HepG2 (cell line): ENCODE measurements at places on chromosomes 16 and 17.

DNA sequence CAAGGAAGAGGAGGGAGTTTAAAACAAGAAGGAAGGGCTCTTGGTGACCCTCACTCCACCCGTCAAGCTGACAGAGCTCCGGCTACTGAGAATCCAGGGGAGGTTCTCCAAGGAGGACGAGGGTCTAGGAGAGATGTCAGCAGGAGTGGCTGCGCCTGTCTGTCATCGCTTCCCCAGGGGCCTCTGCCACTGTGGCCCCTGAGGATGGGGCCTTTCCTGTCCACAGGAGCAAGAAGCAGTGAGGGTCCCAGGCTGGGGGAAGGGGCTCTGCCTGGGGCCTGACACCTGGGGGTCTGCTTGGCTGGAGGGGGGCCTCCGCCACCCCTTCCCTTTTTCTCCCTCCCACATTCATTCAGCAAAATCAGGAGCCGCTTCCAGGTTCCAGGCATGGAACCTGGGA lies 66.5 kb upstream of the TNRC6C start:
- DNase-seq = no peak

DNA sequence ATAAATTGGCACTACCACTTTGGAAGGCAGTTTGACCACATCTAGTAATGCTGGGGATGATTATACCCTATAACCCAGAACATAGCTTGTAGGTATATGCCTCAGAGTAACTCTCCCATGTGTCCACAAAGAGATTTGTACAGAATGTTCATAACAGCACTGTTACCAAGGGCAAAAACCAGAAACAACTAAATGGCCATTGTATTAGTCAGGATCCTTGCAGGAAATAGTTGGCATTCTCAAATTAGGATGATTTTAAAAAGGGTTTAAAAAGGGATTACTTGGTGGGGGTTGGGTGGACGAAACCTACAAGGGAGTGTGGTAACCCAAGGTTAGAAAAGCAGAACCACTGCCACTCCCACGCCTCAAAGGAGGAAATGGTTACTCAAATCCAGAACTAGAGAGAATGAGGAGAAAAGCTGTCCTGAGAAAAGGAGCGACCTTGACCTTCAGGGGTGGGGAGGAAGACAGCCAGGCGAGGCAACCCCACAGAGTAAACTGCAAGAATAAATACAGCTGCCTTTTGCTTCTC lies 2.1 kb downstream of the CPPED1 start:
- DNase-seq = peak; percentile 68

- no peak for DNase-seq
Observed at GRCh38 chr16:81926036-81926435, 85.2 kb downstream of the SDR42E1 start.

DNA sequence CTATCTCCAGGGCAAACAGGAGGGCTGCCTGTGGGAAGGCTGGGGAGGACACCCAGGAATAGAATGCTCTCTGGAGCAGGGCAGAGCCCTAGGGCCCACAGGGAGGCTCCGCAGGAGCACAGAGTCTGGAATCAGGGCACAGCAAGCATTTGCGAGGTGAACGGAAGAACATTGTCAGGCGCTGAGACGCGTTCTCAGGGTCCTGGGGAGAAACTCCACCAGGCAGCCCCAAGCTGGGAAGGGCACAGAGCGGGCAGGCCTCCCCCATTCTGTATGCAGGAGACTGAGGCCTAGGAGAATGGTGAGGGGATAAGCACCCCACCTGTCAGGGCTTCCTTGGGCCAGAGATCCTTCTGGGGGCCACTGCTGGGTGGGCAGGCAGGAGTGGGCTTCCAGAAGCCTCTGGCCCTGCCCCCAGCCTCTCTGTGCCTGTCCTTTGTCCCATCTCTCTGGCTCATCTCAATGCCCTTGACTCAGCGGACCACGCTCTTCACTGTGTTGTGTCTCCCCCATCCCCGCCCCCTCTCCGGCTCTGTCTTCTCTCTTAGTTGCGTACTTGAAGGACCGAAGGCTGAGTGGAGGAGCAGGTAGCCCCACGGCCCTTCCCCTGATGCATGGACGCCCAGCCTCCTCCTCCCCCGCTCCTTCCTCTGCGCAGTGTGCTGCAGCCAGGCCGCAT lies 5.1 kb upstream of the SETD6 start:
- no peak for DNase-seq

DNA sequence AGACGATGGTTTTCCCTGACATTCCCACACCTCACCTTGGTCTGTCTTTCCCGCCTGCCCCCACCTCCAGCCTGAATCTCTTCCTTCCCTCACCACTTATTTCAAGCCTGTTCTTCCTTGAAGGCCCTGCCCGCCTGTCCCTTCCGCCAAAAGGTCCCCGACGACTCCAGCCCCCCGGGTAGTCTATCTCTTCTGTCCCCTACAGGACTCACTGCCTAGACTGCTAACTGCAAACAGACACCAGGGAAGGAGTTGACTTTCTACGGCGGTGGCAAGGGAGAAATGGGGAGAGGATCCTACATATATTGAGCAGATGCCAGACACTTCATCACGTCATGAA lies 53.7 kb downstream of the NT5M start:
- no peak for DNase-seq

GRCh38 chr17:54870671-54871175 lies 29.9 kb upstream of the TOM1L1 start:
- DNase-seq = no peak

- no peak for DNase-seq
Observed at GRCh38 chr16:72202014-72202413, 30.1 kb upstream of the PMFBP1 start.

GRCh38 chr17:42618442-42619150 lies 9.1 kb downstream of the TUBG1 start:
- peak; percentile 82 for DNase-seq

DNA sequence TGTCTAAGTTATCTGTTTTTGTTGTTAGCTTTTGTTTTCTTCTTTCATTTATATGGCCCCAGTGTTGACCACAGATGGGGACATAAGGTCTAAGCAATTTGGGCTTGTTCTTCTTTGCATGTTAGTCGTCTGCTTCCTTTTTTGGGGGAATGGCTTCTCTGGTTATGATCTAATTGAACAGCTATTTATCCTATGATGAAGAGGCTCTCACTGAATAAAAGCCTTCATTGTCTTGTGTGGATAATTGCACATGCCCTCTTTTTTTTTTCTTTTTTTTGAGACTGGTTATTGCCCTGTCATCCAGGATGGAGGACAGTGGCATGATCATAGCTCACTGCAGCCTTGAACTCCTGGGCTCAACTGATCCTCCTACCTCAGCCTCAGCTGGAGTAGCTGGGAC lies 13.7 kb downstream of the SMARCE1 start:
- DNase-seq = no peak

DNA sequence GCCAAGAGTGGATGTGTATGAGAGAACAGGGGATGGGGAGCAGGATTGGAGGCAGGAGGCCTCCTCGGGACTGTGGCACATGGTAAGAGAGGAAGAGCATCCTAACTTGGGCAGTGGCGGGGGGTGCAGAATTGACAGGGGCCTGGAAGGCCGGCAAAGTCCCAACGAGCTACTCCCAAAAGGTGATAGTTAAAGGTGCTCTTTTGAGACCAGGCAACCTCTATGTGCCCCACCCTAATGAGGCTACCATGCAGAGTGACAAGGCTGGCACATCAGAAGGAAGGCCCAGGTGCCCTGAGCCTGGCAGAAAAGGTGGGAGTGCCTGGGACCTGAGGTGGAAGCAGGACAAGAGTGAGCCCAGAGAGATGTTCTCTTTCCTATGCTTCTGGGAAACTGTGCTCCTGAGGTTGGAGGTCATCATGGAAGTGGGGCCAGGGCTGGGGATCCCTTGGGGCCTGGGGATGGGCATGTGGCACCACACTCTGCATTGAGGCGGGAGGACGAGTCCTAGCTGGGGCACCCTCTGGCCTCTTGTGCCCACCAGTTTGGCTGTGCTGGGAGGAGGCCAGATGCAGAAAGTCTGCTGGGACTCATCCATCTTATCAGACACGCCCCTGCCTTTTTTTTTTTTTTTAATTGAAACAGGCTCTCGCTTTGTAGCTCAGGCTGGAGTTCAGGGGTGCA lies 5.9 kb downstream of the RAB11FIP4 start:
- no peak for DNase-seq

DNA sequence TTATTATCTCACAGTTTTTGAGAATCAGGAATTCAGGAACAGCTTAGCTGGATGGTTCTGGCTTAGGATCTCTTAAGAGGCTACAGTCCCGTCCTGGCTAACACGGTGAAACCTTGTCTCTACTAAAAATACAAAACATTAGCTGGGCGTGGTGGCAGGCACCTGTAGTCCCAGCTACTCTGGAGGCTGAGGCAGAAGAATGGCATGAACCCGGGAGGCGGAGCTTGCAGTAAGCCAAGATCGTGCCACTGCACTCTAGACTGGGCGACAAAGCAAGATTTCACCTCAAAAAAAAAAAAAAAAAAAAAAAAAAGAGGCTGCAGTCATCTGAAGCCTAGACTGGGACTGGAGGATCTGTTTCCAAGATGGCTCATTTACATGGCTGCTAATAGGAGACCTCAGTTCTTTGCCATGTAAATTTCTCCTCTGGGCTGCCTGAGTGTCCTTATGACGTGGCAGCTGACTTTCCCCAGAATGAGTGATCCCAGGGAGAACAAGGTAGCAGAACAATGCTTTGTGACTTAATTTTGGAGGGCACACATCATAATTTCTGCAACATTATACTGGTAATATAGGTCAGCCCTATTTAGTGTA lies 95.8 kb upstream of the CORO6 start:
- no peak for DNase-seq

GRCh38 chr17:15662681-15663080 lies 21.4 kb downstream of the TRIM16 start:
- no peak for DNase-seq

- peak; percentile 11 for DNase-seq
Observed at GRCh38 chr16:80806927-80807340, 2.5 kb upstream of the CDYL2 start.

DNA sequence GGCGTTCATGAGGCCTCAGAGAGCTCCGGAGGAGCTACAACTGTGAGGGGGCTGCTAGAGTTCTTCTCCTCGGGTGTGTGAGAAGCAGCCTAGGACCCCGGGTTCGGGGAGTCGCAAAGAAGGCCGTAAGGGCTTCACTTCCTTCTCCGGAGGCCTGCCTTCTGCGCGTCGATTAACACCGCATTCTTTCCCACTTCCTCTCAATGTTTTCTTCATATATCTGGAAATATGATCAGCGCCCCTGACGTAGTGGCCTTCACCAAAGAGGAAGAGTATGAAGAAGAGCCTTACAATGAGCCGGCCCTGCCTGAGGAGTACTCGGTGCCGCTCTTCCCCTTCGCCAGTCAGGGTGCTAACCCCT lies 449 bp downstream of the SMCR8 start:
- no peak for DNase-seq

DNA sequence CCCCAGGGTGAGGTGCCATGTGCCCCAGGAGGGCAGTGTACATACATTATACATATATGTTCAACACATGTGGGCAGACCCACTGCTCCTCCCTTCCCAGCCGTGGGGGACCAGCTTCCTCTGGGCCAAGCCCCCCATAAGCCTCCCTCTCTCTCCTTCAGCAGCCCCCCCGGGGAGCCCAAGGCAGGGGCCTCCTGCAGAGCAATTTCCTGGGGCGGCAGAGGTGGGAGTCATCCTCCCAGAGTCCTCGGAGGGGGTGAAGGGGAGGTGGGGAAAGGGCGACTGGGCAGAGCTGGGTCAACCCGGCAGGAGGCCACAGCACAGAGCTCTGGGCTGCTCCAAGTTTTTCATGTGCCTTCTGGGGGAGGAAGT lies 235.1 kb downstream of the ZNF423 start:
- DNase-seq = no peak

- DNase-seq = no peak
Observed at GRCh38 chr16:24723663-24724062, 5.8 kb upstream of the TNRC6A start.

DNA sequence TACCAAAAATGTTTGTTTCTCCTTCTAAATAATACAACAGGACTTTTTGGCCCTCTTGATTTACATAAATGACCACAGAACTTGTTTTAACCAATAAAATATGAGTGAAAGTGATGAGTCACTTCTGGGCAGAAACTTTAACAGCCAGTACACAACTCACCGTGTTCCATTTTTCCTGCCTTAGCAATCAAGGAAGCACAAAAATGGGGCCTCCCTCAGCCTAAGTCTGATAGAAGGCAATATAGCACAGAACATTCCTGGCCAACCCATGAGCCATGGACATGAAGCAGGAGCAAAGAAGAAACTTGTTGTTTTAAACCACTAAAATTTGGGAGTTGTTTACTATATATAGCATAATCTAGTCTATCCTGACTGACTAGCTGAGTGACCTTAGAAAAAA lies 61.1 kb upstream of the MTMR4 start:
- DNase-seq = no peak

DNA sequence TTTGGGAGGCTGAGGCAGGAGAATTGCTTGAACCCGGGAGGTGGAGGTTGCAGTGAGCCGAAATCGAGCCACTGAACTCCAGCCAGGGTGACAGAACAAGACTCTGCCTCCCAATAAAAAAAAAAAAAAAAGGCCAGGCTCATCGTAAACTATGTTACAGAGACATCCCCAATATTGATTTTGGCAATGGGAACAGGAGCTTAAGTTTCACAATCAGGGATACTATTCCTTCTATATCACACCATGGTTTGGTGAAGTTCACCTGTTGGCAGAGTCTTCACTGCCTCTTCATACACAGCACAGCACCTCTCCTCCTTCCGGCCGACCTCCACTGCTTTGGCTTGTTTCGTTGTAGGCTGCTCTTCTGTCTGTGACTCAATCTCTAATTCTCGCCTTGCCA lies 21.2 kb downstream of the UTP6 start:
- DNase-seq = no peak

DNA sequence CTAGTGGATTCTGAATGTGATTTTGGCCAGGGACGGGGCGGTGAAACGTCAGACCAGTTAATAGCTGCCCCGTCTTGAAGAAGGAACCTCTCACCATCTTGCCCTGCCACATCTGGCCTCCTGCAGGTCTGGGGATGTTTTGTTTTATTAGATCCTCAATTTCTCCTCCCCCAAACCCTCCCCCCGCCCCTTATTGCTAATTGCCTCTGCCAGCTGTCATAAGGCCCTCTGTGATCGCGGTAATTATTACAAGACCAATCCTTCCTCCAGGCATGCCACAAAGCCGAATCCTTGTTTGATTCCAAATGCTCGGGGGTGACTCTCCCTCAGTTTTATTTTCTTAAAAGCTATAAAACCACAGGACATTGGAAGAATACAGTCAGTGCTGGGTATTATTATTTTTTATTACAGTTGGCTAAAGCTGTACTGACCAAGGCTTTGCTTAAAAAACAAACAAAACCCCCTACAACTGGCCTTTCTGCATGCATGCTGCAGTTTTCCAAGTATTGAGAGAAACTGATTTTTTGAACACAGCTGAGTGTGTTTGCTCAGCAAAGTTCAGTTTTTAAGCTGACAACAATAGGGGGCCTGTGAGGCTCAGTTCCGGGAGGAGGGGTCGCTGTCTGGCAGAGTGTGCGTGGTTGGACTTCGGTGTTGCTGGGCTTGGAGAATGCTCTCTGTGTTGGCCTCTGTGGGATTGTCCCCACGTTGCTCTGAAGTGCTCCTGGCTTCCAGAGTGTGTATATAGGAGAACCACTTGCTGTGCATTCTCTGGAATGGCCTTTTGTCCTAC lies 1.7 kb downstream of the KSR1 start:
- peak; percentile 92 for DNase-seq
